Activated B cell treated with CpG ODN at 0.5 μM for 24 hours (primary cell): ENCODE measurements at places on chromosomes 5 and 9. TPM values are rescaled to one million over a fixed set of nuclear protein-coding genes. Genes with fewer than 3 reads are reported as not detected.

The C6 gene
- total RNA-seq, result not detected in 2 replicates

DNA sequence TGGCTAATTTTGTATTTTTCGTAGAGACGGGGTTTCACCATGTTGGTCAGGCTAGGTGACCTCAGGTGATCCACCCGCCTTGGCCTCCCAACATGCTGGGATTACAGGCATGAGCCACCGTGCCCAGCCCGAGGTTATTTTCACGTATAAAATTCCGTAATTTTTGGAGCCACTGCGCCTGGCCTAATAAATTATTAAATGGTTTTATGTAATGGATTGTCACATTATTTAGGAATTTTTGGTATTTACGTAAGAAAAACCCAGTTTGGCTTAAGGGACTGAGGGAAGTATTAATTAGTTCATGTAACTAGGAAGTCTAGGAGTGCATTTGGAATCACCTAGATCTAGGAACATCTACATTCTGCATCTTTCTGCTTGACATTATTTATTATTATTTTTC lies 8.3 kb downstream of the GLE1 start:
- H3K36me3 ChIP-seq, result peaks cover 61% of the 10 kb centered on the region
- peaks cover 12% of the 10 kb centered on the region for H3K4me1 ChIP-seq
- H3K4me3 ChIP-seq, result no peak overlapping the region
- H3K27me3 ChIP-seq, result no peaks in the 10 kb centered on the region
- DNase-seq, result no peak
- no peak overlapping the region for H3K27ac ChIP-seq

- H3K4me3 ChIP-seq, result no peak overlapping the region
- H3K4me1 ChIP-seq, result no peaks in the 10 kb centered on the region
- DNase-seq, result no peak
- no peaks in the 10 kb centered on the region for H3K27me3 ChIP-seq
- H3K27ac ChIP-seq, result no peak overlapping the region
These were observed 35.5 kb downstream of the OLFML2A start for GRCh38 chr9:124812441-124812876.

DNA sequence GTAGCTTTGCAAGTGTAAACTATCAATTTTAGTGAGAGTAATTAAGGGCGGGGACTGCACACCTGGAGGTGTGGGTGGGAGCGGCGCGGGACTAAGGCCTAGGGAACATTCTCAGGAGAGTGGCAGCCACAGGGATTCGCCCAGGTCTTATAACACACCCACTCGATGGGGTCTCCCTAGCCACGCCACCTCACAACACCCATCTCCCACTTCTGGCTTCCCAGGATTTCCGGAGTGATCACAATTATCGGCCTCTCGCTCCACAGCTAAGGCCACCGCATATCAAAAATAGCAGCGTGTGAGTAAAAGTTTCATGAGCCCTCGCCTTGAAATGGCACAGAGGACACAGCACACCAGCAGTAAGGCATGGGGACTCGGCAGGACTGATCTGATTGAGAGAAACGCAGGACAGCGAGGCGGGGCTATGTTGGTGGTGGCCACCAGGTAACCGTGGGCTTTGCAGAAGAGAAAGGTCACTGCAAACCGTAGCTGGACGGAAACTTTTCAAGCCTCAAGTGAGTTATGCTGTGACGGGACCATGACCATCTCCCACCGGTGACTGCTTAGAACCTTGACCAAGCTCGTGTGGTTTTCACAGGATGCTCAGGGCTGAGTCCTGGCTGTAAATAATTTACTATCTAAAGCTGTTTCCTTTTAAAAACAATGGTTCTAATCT lies 1.1 kb upstream of the LPAR1 start:
- H3K4me3 ChIP-seq, result peak overlapping the region; percentile 57
- DNase-seq, result no peak
- no peaks in the 10 kb centered on the region for H3K36me3 ChIP-seq
- H3K4me1 ChIP-seq, result peaks cover 14% of the 10 kb centered on the region
- no peak overlapping the region for H3K27ac ChIP-seq
- H3K27me3 ChIP-seq, result peaks cover 42% of the 10 kb centered on the region

DNA sequence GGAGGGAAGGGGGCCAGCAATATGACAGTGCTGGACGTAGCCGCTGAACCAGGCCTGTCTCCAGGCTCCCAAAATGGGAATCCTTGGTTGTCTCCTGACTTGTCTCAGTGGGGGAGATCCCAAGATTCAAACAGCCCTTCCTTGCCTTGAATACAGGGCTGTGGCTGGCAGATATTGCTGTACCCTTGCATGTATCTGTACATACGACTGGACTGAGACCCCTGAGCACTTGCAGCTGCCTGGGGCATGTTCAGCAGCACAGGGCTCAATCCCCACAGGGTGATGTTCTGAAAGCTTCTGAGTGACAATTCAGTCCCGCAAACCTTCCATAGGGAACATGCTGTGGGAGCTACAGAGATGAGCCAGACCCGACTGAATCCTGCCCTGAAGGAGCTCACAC lies 13.3 kb downstream of the OR13J1 start:
- no peak overlapping the region for H3K27ac ChIP-seq
- peaks cover 7% of the 10 kb centered on the region for H3K27me3 ChIP-seq
- H3K36me3 ChIP-seq, result no peaks in the 10 kb centered on the region
- DNase-seq, result no peak

The GOLM1 gene
- 0.44 and 0.80 TPM in 2 replicates for total RNA-seq

The SV2C gene
- total RNA-seq, result not detected in 2 replicates

DNA sequence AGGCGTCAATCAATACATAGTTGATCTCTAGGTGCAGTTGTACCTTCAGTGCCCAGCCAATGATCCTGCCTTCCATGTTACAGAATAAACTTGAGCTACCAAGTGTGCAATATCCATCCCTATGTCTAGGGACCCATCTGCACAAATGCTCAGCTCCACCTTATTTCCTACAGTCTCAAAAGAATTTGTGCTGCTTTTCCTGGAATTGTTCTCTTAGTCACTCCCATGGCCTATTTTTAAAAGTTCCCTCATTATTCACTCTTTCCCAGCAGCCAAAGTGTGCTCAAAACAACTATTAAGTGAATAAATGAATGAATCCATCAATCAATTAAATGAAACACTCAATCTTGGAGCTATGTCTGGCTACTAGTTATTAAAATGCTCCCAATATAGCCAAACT lies 14.7 kb downstream of the LIX1 start:
- DNase-seq, result no peak
- peaks cover 7% of the 10 kb centered on the region for H3K4me1 ChIP-seq
- H3K27me3 ChIP-seq, result no peaks in the 10 kb centered on the region
- H3K36me3 ChIP-seq, result peaks cover 4% of the 10 kb centered on the region
- no peak overlapping the region for H3K4me3 ChIP-seq

The PCDHB14 gene
- total RNA-seq, result 0.11 TPM in 1 of 2 replicates, not detected in the other

The PTBP3 gene
- 106 and 125 TPM in 2 replicates for total RNA-seq

The TTF1 gene
- total RNA-seq, result 22.0 and 22.8 TPM in 2 replicates

DNA sequence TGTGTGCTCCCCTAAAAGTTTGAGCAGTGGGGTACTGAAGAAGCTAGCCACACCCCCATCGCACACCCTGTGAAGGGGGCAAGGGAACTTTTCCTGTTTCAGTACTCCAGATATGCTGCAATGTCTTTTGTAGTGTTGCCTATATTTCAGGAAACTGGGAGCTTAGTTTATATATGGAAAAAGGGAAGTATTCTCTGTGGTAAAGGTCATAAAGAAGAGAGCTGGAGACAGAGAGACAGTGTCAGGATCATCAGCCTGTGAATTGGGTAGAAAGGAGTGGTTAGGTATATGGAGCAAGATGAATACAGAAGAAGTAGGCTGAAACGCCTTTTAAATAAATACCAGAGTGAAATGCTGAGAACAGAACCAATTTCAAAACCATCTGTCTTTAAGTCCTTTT lies 82.2 kb upstream of the C9orf72 start:
- H3K4me3 ChIP-seq, result no peak overlapping the region
- no peaks in the 10 kb centered on the region for H3K36me3 ChIP-seq
- no peak for DNase-seq
- peaks cover 2% of the 10 kb centered on the region for H3K27me3 ChIP-seq
- H3K4me1 ChIP-seq, result peaks cover 4% of the 10 kb centered on the region
- no peak overlapping the region for H3K27ac ChIP-seq

The ANKRD18A gene
- not detected in 2 replicates for total RNA-seq

- no peaks in the 10 kb centered on the region for H3K36me3 ChIP-seq
- no peak for DNase-seq
- H3K4me3 ChIP-seq, result no peak overlapping the region
- no peaks in the 10 kb centered on the region for H3K27me3 ChIP-seq
- H3K4me1 ChIP-seq, result peaks cover 20% of the 10 kb centered on the region
These were observed 38.6 kb downstream of the GRAMD2B start for GRCh38 chr5:126461838-126462237.

- no peak overlapping the region for H3K4me3 ChIP-seq
- no peaks in the 10 kb centered on the region for H3K4me1 ChIP-seq
- no peak for DNase-seq
- H3K27ac ChIP-seq, result no peak overlapping the region
- H3K36me3 ChIP-seq, result no peaks in the 10 kb centered on the region
These were observed 202.8 kb downstream of the SPOCK1 start for GRCh38 chr5:137296213-137296781.

The STPG3 gene
- total RNA-seq, result 0.37 TPM in 1 of 2 replicates, not detected in the other

DNA sequence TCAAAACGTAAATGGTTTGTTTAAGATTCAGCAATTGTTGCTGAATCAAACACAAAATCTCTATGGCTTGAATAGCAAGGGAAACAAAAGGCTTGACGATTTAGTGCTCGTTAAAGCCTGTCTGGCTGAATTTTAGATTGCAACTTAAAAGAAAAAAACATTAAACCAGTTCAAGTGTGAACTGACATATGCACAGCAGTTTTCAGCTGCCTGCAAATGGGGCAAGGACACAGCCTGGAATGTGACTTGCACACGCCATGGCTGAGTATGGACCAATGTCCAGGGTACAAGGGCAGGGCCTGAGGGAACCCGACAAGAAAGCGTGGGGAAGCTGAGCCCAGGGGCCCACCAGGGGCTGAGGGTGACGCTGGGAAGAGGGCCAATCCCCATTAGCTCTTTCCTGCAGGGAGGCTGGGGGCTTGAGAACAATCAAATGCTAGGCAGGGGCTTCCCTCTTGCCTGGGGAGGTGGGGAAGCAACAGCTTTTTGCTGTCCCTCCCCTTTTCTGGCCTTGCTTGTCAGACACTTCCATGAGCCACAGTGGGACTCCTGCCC lies 89.6 kb upstream of the LRRTM2 start:
- no peak overlapping the region for H3K27ac ChIP-seq
- no peaks in the 10 kb centered on the region for H3K27me3 ChIP-seq
- no peak for DNase-seq
- no peak overlapping the region for H3K4me3 ChIP-seq
- H3K4me1 ChIP-seq, result no peaks in the 10 kb centered on the region

The PRSS3 gene
- total RNA-seq, result not detected in 2 replicates

The PCDHGC5 gene
- 0.24 and 0.38 TPM in 2 replicates for total RNA-seq

- H3K27me3 ChIP-seq, result no peaks in the 10 kb centered on the region
- peaks cover 74% of the 10 kb centered on the region for H3K36me3 ChIP-seq
- DNase-seq, result no peak
- no peak overlapping the region for H3K27ac ChIP-seq
- no peak overlapping the region for H3K4me3 ChIP-seq
These were observed 20.5 kb downstream of the PTGES2 start for GRCh38 chr9:128106940-128107467.
